Stimulated activated CD4-positive, alpha-beta T cell treated with anti-CD3 and anti-CD28 coated beads, Interleukin-4, amount 100 ng/mL, for 4 hours (primary cell): ENCODE measurements at places on chromosomes 2 and 18.

GRCh38 chr2:160924936-160925353, 235.3 kb upstream of the TANK start:
- no peak for DNase-seq

DNA sequence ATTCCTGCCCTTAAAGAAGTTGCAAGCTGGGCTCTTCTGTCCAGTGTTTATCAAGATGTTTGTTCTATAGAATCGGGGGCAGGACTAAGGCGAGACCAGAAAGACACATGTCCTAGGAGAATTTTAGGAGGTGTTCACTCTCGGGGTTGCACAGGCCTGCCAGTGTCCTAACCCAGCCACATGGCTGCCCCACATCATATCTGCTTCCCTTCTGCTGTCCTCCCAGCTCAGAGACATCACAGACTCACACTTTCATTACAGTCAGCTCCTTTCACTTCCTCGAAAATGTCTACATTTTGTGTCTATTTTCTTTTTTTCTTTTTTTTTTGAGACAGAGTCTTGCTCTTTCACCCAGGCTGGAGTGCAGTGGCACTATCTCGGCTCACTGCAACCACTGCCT, 10.7 kb upstream of the MRO start:
- DNase-seq: no peak

GRCh38 chr18:45525301-45525700, 90.0 kb upstream of the SLC14A2 start:
- no peak for DNase-seq

GRCh38 chr18:3970929-3971328, 484.2 kb downstream of the DLGAP1 start:
- no peak for DNase-seq

- no peak for DNase-seq
Observed at GRCh38 chr18:46567196-46567595, 89.8 kb downstream of the LOXHD1 start.

- no peak for DNase-seq
Observed at GRCh38 chr2:39568116-39568515, 97.6 kb upstream of the TMEM178A start.

DNA sequence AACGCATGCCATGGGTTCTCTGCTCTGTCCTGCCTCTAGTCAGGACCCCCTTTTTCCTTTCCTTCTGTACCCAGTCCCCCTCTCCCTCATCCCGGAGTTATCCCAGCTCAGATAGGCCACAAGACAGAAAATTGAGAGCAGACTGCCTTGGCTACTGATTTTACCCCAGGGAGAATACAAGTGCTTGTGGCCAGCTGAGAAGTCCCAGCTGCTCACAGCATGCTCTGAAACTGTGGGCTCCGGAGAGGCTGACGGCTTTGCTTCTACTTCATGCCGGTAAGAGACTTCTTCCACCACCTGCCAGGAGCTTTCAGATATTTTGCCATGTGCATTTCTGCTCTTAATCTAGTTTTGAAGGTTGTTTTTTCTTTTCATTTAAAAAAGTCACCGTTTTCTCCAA, 20.0 kb upstream of the SIX2 start:
- DNase-seq: no peak

DNA sequence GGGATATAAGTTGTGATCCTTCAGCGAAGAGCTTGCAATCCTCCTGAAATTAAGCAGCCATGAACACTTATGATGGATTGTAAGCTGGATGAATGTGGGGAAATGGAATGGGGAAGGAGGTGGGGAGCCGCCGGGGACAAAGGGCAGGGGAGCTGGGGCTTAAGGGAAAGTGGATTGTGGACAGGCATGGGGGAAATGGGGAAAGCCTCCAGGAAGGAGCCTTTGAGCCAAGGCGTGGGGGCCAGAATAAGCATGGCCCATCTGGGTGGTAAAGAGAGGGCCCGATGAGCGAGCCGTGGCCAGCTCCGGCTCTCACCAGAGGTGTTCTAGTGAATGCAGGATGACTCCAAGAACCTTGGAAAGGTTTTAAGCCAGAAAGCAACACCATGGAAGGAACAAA, 124.0 kb downstream of the SMAD7 start:
- no peak for DNase-seq

- no peak for DNase-seq
Observed at GRCh38 chr18:68660354-68661183, 54.3 kb downstream of the TMX3 start.

- no peak for DNase-seq
Observed at GRCh38 chr2:76387294-76387693, 676.6 kb upstream of the GCFC2 start.

DNA sequence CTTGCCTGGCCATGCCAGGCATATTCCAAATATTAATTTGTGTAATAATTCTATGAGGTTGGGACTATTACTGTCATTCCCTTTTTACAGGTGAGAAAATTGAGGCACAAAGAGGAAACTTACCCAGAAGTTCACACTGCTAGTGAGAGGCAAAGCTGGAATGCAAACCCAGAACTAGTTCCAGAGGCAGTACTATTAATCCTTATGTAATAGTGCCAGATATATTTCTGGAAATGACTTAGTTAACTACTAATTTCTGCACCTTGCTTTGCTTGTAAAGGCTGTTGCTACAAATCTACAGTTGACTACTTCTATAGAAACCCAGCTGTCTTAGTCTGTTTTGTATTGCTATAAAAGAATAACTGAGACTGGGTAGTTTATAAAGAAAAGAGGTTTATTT, 5.3 kb upstream of the CFLAR start:
- no peak for DNase-seq

GRCh38 chr2:217856871-217857270, 145.9 kb downstream of the TNS1 start:
- no peak for DNase-seq

- no peak for DNase-seq
Observed at GRCh38 chr2:25159949-25160348, 8.4 kb downstream of the POMC start.

GRCh38 chr2:24824966-24825882, 32.0 kb downstream of the CENPO start:
- DNase-seq: no peak

DNA sequence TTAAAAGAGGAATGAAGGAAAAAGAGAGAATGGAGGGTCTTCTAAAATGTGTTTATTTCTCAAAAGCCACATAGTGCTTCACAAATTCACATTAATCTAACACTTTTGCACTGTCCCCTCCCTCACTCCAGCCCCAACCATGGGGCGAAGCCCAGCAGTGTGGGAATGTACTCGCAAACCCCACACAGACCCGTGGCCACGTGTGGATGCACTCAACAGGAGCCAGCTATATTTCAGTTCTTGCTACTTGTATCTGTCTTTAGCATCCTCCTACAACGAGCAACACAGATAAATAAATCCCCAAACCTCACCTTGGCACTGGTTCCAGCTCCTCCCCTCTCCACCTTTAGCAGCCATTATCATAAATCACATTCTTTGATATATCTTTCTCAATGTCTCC, 91.9 kb upstream of the TMEM200C start:
- no peak for DNase-seq
